Non-pigmented ciliary epithelial cell (primary cell): ENCODE measurements at places on chromosomes 1 and 21.

DNA sequence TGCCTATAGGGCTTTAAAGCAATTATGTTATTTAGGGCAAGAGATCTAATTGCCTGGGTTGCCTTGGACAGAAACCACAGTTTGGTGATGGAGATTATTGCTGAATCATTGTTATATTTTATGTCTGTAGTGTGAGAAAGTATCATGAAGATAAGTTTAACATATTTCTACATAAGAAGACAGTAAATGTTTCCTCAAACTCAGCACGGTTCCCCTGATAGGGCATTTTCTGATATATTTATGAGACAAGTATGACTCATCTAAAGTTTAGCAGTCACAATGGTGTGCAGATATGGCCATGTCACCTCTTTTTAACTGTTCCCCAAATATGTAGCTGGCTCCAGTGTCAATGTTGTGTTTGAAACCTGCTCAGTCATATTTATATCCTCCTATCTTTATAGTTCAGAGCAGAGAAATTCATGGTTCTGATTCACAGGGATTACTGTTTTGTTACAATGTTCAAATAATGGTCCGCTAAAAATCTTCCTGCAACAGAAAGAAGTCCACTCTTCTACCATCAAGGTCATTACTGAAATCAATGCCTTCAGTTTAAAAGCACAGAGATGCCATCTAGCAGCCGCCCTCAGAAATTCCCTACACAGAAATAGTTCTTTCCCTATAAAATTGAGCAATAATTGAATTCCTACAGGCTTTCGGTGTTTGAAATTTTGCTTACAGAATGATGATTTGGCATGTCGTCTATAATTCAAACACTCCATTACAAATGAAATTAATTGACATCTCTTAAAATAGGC lies 3.7 kb downstream of the OLFM3 start:
- DNase-seq = no peak

- no peak for DNase-seq
Observed at GRCh38 chr1:200988693-200989092, 34.8 kb downstream of the KIF21B start.

DNA sequence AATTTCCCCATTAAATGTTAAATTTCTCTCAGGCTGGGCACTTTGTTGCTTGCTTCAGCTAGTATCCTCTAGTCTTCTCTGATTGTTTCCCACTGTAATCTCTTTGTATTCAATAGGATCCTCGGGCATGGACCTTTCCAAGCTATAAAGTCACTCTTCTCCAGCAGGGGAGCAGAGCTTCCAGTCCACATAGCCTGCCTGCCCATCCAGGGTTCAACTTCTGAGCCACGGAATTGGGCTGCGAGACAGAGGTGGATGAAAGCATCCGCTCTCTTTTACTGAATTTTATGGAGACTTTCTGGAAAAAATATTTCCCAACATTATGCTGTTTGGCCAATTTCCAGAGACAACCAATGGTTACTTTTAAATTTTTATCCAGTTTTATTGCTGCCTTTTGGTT lies 1.1 kb upstream of the CFHR5 start:
- no peak for DNase-seq

DNA sequence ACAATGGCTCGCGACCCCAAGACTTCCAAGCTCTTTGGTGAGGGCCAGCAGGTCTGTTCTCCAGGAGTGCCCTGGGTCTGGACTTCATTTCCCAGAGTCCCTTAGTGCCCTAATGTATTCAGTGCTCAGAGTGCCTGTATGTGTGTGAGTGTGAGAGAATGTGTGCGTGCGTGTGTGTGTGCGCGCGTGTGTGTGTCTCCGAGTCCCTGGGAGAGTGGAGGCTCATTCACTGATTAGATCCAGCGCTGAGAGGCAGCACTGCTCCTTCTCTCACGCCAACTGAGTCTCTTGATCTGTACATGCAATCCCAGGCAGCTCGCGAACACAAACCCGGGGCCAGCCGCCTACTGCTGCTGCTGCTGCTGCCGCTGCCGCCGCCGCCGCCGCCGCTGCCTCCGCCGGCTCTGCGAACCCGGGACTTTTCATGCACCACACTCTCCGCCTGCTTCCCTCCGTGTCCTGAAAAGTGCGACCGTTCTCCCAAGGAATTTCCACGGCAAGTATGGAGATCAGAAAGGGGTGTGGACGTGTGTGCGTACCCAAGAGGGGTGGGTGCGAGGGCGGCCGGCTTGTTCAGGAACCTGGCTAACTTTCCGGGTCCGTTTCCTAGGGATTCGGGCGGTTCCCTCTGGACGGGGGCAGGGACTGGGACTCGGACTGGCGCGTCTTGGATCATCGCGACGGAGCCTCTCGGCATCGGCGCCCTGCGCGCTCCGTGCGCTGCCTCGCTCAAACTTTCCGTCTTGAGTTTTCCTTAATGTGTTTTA lies at the start of gene RNF220:
Gene RNF220, plus strand, starts transcription at position 225 of the 767 bp plus-strand sequence.
- peak; percentile 20 for DNase-seq

DNA sequence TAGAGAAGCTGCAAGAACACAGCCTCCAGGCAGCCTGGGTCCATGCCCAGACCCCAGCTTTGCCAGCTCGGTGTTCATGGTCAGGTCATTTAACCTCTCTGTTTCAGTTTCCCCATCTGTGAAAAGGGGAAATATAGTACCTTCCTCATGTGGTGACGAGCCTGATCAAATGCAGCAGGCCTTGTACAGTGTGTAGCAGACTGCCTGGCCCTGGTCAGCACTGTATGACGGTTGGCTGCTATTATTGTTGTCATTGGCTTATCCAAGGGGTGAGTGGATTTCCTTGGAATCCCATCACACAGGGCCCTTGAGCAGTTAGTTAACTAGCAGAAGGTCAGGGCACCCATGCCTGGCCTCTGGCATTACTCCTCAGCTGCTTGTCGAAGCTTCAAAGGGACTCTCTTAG lies 6.6 kb upstream of the TMEM51 start:
- DNase-seq = no peak

- peak; percentile 63 for DNase-seq
Observed at GRCh38 chr1:159916242-159917051, 8.9 kb downstream of the TAGLN2 start.
